ENCODE measurements at places on chromosomes 12 and 14.

DNA sequence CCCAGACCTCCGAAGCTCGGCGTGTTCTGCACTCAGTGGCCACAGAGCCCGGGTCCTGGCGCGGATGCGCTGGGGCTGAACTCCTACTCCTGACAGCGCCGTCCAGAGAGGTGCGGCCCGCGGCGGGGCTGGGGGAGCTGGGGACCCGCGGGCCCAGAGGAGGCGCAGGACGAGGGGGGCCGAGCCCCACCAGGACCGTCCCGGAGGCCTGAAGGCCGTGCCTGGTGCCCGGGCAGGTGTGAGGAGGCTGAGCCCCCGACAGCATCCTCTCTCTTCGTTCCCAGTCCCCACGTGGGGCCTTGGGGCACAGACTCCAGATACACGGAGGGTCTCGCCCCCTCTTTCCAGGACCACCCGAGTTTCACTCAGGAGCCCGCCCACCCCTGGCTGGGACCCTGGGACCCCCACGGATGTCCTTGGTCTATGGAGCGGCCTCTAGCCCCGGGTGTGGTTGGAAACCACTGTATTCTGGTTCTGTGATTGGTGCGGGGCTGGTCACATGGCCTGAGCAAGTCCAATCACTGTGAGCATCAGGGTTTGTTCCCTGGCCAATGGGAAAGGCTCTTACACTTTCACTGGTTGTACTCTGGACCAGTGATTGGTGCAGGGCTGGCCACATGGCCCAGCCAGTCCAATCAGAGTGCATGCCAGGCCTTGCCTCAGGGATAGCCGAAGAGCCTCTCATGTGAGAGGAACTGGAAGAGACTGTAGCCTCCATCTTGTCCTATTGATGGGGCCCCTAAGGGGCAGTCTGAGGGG is 217.6 kb upstream of the SFSWAP start:
- DNase-seq: no peak

DNA sequence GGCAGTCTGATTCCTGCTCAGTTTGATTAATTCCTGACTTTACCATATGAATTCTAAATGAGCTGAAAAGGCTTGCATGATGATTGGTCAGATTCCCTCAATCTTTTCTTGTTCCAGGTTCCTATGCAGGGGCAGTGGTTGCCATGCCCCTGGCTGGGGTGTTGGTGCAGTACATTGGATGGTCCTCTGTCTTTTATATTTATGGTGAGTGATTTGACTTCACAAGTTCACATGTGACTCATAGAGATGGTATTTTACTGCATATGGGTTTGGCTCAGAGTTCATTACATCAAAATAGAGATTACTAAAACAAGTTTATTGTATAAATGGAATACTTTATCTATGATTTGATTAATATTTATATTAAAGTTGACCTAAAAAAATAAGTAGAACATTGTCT is 44.8 kb downstream of the SLC17A8 start:
- DNase-seq: no peak

DNA sequence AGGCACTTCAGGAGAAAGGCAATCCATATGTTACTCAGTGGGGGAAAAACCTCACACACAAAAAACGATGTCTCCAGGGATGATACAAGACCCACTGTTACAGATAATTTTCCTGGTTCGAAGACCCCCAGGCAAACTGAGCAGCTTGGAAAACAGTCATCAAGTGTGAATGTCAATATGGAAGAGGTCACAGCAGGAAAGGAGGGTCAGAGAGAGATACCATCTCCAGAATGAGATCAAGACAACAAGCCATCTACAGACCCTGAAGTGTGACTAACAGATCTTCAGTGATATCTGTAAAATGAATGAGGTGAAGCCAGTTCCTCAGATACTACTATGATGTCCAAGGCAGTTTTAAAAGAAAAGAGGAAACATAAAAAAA is 28.6 kb downstream of the GNS start:
- no peak for DNase-seq

DNA sequence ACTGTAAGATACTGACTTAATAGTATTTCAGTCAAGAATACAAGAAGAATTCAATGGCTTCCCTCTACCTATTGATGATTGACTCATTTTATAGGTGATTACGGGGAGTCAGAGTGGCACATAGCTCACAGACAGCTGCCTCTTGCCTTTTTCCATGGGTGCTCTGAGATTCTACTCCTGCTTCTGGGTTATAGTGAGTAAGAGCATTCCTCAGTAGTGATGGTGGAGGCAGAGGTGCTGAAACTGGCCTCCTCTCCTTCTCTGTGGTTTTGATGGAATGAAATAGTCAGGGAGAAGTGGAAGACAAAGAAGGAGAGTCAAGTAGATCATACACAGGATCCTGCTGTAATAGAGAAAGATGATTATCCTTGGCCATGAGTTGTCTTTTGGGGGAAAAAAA is 438.2 kb upstream of the FAR2 start:
- no peak for DNase-seq

DNA sequence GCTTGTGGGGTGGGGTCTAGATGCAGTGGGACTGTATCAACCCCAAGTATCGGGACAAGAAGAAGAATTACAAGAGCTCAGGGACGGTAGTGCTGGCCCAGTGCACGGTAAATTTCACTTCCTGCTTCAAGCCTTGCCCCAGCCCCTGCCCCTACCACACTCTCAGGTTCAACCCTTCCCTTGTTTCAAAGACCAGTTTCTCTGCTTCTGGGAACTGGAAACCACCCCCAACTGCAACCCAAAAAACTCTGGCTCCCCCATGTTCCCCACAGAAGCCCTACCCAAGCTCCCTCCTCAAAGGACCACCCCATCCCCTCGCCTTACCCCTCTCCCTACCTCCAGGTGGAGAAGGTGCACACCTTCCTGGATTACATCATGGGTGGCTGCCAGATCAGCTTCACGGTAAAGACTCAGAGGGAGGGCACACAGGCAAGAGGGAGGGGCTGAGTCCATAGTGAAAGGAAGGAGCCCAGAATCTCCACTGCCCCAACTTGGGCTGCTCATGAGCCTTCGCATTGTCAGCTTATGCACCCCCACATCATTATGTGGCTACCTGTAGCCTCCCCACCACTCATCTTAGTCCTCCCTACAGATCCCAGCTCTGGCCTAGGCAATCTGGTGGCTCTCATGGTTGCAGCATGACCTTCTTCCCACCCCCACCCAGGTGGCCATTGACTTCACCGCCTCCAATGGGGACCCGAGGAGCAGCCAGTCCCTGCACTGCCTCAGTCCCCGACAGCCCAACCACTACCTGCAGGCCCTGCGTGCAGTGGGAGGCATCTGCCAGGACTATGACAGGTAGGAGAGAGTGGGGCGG is 4.3 kb downstream of the CPNE6 start:
- no peak for DNase-seq

DNA sequence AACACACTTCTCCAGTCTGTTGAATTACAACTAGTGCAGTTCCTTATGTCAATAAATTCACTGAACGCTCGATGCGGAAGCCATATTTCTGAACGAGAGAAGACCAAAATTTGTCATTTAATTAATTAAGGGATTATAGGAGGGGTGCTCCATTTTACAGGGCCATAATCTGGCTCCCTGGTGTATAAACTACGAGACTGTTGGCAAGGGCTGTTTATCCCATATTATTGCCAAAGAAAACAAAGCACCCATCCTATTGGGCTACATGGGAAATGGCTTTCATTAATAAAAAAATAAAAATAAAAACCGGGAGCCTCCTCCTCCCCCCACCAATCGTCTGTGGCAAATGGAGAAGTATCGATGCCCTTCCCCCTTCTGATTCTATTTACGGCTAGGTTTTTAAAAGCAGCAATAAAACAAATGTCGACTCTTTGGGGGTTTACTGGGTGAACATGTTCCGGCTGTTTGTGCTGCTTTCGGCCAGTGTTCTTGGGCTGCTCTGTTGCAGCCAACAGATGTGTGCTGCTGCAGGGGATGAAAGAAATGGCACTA is 24.8 kb downstream of the ATF7 start:
- no peak for DNase-seq

GRCh38 chr12:122754790-122755189 is 2.2 kb downstream of the DENR start:
- DNase-seq: no peak

- DNase-seq: no peak
Measured at GRCh38 chr12:111444314-111444924, 38.7 kb downstream of the SH2B3 start.

DNA sequence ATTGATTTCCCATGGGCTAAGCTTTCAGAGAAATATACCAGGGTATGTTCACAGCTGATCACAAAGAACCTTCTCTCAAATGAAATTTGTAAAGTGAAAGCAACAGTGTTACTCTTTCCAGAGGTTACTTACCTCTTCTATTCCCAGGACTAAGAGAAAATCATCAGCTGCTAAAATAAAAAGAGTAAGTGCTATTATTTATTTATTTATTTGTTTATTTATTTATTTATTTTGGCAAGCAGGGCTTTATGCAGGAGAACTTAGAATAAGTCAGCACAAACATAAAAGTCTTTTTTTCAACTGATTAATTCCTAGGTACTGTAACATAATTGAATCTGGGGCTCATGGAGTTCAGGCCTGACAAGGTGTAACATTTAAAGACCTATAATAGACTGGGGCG is 93.9 kb upstream of the SYT10 start:
- DNase-seq: no peak

DNA sequence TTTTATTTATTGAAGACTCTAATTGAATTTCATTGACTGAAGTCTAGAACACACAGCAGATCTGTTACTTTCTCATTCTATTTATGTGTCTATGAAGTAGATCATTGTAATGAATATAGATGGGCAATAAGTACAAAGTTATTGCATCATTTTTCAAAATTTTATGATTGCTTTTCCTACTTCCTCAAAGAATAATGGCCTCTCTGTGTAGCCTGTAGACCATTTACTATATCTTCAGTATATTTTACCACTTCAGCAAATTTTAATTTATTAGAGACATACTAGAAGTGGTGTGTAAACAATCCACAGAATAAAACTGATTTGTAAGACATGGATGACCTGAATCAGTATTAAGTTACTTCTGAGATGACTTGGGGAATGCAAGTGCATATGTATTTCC is 291.7 kb upstream of the FAR2 start:
- DNase-seq: no peak

DNA sequence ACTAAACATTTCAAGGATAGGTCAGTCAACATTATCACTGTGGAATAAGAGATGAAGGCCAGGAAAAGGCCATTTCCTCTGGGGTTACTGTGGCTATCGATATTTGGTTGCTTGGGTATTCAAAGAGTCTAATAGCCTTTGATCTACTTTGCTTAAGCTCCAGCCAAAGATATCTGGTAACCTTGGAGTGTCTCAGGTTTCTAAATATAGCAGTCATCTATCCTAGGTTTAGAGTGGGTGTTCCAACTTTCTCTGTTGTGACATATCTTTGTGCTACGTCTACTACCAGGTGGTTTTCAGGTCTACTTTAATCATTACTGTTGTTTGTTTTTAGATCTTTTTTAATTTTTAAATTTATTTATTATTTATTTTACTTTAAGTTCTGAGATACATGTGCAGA is 42.4 kb downstream of the RDH12 start:
- no peak for DNase-seq

- no peak for DNase-seq
Measured at GRCh38 chr12:117832459-117833457, 136.0 kb downstream of the KSR2 start.

DNA sequence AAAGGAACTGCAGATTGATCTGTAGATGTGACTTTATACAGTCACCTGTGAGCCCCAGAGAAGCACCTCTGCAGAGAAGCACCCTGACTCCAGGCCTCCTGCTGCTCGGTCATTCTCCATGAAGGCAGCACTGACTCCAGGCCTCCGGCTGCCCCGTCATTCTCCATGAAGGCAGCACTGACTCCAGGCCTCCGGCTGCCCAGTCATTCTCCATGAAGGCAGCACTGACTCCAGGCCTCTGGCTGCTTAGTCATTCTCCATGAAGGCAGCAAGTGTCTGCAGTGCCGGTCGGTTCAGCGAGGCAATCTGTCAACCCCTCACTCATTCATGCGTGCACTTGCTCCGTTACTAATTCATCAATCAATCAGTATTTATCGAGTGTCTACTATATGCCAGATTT is 160.3 kb downstream of the PIWIL1 start:
- no peak for DNase-seq

GRCh38 chr14:101233021-101233366 is 328.3 kb upstream of the DIO3 start:
- DNase-seq: no peak

DNA sequence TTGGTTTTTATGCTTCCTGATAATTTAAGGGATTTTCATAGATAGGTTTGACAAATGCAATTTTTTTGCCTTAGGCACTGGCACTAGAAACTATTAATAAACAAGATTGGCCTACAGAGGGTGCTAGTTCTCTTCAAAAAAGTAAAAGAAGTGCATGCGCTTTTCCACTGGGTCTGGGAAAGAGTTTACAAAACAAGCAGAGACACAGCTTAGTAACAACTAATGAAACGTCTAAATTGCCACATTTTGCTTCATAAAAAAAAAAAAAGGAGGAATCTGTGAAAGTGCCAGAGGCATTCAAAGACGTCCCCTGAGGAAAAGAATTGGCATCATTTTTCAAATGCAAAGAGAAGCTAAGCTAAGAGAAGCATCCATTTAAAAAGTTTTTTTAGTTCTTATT is 58.3 kb upstream of the EEA1 start:
- DNase-seq: peak; percentile 9

- no peak for DNase-seq
Measured at GRCh38 chr12:115871714-115872113, 405.8 kb downstream of the MED13L start.

DNA sequence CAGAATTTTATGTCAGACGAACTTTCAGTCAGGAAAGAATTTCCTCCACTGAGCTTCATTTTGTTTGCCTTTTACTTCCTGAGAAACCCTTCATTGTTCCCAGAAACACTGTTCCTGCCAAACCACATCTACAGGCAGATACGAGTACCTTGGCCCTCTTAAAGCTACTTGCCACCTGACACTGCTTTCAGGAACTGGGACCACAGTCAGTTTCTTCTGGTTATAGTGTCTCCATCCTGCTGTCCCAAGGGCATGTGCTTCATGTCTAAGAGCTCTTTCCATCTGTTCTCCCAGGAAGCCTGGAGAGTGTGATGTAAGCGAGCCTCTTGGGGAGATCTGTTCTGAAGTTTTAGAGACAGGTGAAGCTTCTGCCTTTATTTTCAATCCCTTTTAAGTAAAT is 161.7 kb upstream of the PLEKHA5 start:
- DNase-seq: no peak

- no peak for DNase-seq
Measured at GRCh38 chr12:19847294-19848059, 408.2 kb downstream of the AEBP2 start.

- DNase-seq: no peak
Measured at GRCh38 chr12:102903337-102904007, 13.6 kb downstream of the PAH start.

- DNase-seq: peak; percentile 9
Measured at GRCh38 chr12:42332301-42333285, 6.6 kb downstream of the PPHLN1 start.

- no peak for DNase-seq
Measured at GRCh38 chr14:51609955-51610283, 41.8 kb upstream of the FRMD6 start.

GRCh38 chr14:105384041-105384557 is 14.2 kb upstream of the TEX22 start:
- DNase-seq: no peak

Data from CD4-positive, alpha-beta T cell treated with Interleukin-1 beta for 1 hour (primary cell).